MM.1S (cell line): ENCODE measurements at places on chromosomes 7 and 10.
A peak's percentile ranks its signal among the peaks of the same experiment; 100 is the strongest.

- DNase-seq = no peak
Observed at GRCh38 chr7:69677881-69678493, 79.7 kb downstream of the AUTS2 start.

DNA sequence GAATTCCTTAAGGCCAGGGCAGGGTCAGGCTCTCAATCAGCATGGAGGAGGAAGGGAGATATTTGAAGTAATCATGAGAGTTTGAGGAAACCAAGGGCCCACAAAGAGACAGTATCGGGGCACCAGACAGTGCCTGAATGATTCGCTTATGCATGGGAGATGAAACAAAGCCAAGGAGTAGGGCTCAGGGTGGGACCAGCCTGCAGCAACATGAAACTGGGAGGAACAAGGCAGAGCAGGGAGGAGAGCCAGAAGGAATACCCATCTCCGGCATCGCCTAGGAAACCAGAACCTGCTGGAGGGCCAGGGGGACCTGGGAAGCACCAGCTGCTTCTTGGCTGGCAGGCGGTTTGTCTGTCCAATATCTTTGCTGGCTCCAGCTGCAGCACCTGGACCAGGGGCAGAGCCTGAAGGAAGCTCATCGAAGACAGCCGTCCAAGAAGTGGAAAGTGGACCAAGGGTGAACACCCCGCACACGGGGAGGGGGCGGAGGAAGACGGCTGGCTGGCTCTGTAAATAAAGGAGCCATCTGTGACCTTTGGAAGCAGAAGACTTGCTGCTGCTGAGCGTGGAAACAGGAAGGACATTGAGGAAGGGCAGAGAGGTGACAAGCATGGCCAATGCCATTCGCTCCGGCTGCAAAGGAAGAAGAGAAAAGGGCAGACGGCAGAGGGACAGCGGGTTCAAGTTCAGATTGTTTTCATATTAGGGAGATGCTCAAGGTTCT is 34.4 kb upstream of the ECHDC3 start:
- DNase-seq = no peak

DNA sequence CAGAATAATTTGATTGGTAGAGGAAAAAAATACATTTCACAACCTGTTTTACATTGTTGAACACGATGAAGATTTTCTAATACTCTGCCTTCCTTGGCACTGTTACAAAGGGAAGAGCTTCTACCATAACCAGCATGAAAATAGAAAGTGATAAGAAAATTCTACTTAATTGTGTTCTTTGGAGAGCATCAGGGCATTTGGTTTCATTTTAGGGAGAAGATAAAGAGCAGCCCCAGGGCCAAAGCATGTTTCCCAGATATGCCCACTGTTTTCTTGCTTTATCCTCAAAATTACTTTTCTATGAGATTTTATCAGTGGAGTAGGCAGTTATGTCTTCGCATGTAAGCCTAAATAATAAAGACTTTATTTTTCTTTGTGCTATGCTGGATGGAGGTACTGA is 9.5 kb downstream of the CHRM2 start:
- no peak for DNase-seq

- DNase-seq = no peak
Observed at GRCh38 chr10:4677296-4678021, 148.5 kb upstream of the AKR1E2 start.

DNA sequence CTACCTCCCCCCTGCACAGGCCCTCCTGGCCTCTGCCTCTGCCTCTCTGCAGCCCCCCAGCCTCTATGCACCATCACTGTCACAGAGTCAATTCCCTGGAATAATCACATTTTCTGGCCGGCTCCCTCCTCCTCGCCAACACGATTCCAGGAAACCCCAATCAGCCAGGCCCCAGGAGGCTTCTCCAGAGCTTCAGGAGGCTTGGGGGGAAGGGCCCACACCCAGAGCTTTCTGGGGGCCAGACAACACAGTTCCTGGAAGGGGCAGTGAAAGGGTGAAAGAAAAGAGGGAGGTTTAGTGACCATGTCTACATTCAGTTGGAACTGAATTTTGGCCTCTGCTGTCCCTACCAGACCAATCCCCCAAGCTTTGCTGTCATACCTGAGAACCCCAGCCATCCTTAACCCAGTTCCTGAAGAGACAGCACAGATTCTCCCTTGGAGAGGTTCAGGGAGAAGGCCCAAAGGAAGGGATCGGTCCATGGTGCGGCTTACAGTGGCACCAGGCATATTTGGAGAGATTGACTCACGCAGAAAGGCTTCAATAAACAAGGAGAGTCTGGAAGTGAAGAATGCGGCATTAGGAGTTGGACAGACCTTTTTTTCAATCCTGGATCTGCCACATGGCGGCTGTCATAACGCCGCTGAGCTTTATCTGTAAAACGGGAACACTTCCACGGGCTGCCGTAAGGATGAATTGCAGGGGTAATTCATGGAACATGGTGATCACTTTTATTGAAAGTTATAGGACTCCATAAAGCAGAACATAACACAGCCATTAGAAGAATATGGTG is 89.0 kb downstream of the NEURL1 start:
- DNase-seq = no peak

DNA sequence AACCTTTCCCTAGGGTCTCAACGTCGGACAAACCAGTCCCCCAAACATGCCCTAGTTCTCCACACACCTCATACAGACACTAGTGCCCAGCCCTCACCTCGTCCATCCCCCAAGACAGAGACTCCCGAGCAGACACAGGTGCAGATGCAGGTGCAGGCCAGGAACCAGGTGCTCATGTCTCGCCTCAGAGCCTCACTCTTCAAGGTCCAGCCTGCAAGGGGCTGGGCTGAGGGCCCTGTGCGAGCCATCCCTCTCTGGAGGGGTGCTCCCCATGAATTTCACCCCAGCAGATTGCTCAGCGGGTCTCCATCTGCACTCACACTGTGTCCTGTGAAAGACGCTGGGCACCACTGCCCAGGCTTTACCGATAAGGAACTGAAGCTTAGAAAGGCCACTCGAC is 36.9 kb upstream of the TUBB8 start:
- DNase-seq = no peak

DNA sequence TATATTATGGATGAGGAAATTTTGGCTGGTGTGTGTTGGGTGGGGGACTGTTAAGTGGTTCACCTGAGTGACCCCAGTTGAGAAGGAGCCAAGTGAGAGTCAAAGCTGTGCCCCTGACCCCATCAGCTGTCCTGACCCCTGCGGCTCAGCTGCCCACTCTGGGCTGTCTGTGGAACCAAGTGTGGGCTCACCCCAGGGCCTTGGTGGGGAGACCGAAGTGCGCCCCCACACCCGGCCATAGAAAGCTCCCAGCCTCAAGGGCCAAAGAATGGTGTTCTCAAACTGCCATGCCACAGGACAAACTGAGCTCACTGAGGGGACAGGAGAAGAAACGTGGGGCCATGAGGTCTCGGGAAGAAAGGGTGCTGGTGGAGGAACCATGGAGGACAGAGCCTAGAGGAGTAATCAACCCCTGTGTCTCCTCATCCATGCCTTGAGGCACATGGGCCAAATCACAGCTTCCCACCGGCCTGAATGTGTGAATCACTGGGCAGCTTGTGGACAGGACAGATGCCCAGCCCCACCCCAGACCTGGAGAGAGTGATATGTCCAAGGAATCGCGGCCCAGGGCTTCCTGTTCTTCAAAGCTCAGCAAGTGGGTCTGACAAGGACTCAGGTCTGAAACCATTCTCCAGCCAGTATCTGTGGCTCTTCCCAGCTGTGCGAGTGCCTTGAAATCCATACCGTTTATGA is 86.2 kb upstream of the CACUL1 start:
- DNase-seq = no peak

GRCh38 chr10:66964946-66965345 is 39.1 kb downstream of the LRRTM3 start:
- DNase-seq = no peak

DNA sequence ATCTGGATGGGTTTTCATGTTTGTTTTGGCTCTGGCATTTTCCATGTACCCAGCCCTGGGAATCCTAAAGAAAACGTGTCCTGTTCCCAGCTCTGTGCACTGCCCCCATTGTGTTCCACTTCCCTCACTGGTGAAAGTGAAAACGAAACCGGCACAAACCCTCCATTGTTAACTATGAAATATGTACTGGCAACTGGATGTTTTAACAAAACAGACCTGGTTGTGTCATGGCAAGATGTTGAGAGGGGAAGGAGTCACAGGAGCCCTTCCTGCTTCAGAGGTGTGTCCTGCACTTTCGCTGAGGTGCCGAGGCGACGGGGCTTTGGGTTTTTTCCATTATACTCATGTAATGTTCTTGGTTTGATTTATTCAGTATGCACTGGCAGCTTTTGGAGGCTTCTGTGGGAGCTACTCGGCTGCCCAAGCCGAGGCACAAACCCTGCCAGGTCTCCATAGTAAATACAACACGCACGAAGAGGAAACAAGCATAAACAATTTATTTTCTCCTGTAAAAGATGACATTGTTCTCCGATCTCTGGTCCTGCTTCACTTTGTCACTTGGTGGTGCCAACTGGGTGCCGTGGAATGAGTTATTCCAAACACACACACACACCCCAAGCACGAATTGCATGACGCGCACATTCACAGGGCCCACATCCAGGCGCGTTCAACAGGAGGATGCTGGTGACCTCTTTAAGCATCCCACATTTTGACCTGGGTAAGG is 118.2 kb downstream of the CDK6 start:
- DNase-seq = peak; percentile 79

GRCh38 chr10:58796242-58796641 is 283.6 kb downstream of the BICC1 start:
- no peak for DNase-seq

GRCh38 chr7:55127622-55128081 is 108.8 kb downstream of the EGFR start:
- no peak for DNase-seq

DNA sequence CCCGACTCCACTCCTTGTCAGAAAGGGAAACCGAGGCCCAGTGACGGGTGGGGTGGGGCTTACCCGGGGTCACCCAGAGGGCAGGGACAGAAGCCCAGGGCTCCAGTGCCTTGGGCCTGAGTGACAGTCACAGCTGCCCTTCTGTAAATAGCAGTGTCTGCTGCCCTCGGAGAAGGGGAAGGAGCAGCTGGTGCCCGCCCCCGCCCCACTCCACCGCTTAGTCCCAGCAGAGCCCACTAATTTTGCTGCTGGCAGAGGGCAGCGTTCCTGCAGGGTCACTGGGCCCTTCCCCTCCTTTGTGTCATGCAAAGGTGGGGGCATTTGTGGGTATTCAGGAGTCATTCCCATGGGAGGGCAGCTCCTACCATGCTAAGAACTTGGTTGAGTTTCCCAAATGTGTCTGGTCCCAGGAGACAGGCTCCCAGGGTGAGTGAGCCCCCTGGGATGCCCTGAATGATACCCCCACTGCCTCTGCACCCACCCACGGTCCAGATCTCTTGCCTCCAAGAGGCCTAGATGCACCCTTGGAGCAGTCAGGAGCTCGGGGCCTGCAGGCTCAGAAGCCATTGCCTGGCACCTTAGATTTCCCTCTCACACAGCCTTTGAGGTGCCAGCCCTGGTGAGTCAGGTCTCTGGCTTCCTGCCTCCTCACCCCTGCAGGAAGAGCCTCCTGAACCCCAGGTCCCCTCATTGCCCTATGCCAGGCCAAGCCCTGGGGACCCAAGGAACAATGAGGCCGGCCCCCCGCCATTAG is 17.2 kb downstream of the SH2B2 start:
- no peak for DNase-seq

GRCh38 chr7:101898106-101898505 is 80.7 kb downstream of the CUX1 start:
- no peak for DNase-seq

GRCh38 chr7:33882950-33883670 is 22.2 kb upstream of the BMPER start:
- DNase-seq = no peak

DNA sequence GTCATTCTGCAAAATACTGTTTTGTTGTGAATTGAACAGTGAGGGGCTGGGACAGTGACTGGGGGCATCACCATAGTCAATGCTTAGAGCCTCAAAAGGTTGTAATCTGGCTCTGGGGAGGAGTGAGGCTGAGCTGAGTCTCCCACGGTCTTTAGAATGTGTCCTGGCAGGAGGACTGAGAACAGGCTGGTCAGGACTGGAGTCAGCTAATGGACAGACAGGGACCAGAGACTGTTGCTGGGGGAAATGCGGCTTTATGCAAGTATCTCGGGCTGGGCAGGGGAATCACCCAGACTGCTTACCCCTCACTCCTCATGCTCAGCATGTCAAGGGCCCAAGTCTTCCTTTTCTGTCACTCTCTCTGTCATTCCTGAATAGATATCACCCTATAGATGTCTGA is 346.5 kb downstream of the TYW1 start:
- DNase-seq = no peak

DNA sequence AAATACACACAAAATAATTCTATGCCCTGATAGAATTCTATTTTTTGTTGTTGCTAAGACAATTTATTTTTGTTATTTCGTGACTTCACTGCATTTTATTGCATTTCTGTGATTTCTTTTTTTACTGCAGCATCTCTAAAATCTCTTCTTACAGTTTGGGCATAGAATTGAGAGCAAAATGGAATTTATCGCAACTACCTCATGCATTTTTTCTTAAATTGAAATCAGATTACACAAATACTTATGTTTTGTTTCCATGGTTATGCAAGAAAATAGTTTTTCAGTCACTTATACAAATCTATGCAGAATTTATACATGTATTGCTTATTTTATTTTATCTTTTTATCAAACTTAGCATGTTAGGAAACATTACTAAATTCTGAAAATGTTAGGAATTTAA is 781.8 kb upstream of the LRRTM3 start:
- no peak for DNase-seq

GRCh38 chr10:2137549-2138174 is 400.3 kb upstream of the ADARB2 start:
- DNase-seq = no peak

- no peak for DNase-seq
Observed at GRCh38 chr10:44185315-44185666, 199.6 kb downstream of the CXCL12 start.

- no peak for DNase-seq
Observed at GRCh38 chr10:102802920-102803534, 34.2 kb downstream of the CYP17A1 start.

GRCh38 chr7:31326416-31326815 is 14.1 kb downstream of the NEUROD6 start:
- DNase-seq = no peak

DNA sequence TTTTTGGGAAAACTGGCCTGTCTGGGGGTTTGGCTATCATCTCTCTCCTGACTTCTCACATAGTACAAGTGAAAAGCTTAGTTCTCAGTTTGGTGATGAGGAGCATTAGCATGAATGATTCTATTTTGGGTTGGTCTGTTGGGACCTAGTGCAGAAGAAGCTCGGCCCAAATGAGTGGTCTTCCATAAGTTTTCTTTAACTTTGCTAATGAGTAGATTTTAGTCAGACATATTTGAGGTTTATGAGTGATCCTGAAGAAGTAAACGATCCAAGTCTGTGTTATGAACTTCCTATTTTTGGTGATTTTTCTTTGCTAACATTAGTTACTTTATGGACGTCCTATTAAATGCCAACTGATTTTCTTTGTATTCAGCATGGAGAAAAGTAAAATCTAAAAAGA is 51.7 kb upstream of the CALD1 start:
- DNase-seq = no peak
